ENCODE measurements at places on chromosomes 12 and 14. TPM values are rescaled to one million over a fixed set of nuclear protein-coding genes. Genes with fewer than 3 reads are reported as not detected.

- no peak for DNase-seq
Observed at GRCh38 chr14:104701383-104702076, 12.1 kb downstream of the INF2 start.

The PKP2 gene
- total RNA-seq = 6.2 TPM

DNA sequence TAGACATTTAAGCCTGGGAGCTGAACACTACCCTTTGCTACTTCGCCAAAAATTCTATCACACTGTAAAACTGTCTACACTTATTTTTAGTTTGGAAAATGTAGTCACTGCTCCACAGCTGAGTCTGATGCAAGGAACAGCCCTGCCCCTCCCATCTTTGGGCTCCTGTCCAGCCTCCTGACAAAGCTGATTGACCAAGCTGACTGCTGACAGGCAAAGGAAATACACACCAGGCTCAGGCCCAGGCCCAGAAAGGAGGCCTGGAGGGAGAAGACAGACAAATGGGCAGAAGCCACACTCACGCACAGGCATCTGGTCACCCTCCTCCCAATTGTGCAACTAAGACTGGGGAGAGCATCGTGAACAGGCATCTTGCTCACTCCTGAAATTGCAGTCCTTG lies 55.3 kb downstream of the ISCA2 start:
- no peak for DNase-seq

DNA sequence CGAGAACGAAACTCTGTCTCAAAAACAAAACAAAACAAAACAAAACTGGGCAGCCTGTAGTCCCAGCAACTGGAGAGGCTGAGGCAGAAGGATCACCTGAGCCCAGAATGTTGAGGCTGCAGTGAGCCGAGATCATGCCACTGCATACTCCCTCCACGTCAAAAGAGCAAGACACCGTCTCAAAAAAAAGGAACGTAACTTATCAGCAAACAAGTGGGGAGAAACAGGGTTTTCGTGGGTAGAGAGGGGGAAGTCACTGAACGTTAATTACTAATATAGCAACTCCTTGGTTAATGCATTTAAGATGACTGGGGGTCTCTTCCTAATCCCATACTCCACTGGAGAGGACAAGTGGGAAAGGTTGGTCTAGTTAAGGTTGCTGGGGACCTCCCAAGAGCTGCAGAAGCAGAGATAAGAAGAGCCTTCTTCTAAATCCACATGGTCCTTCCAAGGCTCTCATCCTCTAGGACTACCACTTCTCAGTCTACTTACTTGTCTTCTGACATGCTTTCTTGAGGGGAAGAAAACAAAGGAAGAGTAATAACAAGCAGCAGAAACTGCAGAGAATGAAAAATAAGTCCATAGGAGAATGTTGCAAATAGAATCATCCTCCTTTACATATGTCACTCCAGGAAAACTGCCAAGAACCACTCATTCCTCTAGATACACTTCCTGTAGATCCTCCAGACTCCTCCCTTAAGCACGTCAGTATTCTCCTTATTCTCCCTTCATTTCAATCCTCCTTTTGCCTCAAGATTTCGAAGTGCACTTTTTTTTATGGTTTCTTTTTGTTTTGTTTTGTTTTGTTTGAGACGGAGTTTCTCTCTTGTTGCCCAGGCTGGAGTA lies 5.8 kb downstream of the NUMB start:
- peak; percentile 66 for DNase-seq

GRCh38 chr12:15629108-15629507 lies 160.1 kb downstream of the EPS8 start:
- peak; percentile 97 for DNase-seq

The KERA gene
- not detected for total RNA-seq

The DPF3 gene
- total RNA-seq = 5.4 TPM

DNA sequence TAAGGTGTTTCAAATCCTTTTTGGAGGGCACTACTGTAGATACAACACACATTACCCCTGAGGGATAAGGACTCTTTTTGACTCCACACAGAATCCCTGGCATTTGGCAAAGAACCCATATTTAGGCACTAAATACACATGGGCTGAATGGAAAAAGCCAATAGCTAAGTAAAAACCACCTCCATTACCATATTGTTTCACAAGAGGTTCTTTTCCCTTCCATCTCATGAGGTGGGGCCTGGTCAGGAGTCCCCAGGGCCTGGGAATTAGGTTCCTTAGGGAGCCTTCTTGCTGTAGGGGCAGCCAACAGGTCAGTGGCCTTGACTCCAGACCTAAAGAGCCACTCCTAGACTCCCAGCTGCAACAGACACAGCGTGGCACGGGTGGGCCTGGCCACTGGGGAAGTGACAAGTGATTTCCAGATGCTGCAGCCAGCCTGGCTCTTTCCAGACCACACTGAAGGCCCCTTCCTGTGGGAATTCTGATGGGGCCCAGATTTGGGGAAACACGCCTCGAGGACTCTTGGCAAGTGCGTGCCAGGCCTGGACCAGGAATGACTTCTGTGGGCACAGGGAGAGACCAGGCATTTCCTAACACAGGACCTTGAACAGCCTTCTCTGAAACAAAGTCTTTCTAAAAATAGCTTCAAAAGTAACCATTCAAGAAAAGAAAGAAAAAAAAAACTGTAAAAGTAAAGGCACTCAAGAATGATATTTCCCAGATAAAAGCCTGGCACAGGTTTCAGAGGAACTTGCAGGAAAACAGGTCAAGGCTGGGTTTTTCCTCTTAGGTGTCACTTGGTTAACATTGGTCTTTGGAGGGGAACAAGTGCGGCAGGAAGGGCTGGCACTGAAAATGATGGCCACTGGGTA lies 18.1 kb downstream of the SSH1 start:
- peak; percentile 97 for DNase-seq

GRCh38 chr14:52793061-52793460 lies 1.7 kb upstream of the GNPNAT1 start:
- DNase-seq = no peak

The ABHD4 gene
- 21.7 TPM for total RNA-seq

- DNase-seq = no peak
Observed at GRCh38 chr12:116996093-116996492, 85.3 kb downstream of the FBXW8 start.

DNA sequence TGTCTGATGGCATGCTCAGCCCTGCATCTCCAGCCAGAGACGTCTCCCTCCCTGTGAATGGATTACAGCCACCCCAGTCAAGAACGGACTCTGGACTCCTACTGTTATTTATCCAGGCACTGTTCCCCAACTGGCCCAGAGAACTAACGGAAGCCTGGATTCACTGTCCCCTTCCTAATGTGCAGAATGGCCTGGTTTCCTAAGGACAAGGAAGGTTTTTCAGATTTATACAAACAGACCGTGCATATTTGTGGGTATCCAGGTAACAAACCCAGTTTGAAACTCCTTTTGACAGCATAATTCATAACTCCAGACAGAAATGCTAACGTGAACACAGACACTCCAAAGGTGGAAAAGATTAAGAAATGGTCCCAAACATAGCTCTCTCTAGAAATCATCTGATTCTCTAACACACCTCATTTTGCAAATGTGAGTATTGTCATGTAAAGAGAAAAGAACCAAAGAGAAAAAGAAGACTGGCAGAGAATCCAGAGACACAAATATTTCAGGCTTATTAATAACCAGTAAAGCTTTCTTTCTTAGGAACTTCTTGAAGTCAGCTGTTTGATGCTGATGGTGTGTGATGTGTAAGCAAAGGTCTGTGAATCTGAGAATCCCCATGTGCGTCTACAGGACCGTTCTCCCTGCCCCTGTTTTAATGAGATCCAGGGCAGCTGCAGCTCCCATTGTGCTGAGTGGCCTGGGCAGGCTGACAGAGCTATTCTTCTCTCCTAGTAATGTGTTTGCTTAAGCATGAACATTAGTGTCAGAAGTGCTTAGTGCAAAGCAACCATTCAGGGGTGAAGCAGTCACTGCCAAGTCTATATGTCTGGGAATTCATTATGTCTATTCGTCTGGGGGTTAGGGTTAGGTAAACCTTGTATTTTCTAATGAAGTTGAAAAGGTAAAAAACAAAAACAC lies 86.8 kb upstream of the HIF1A start:
- DNase-seq = peak; percentile 47

The KRT3 gene
- not detected for total RNA-seq

The IFNG gene
- total RNA-seq = not detected

The CRIP1 gene
- not detected for total RNA-seq

DNA sequence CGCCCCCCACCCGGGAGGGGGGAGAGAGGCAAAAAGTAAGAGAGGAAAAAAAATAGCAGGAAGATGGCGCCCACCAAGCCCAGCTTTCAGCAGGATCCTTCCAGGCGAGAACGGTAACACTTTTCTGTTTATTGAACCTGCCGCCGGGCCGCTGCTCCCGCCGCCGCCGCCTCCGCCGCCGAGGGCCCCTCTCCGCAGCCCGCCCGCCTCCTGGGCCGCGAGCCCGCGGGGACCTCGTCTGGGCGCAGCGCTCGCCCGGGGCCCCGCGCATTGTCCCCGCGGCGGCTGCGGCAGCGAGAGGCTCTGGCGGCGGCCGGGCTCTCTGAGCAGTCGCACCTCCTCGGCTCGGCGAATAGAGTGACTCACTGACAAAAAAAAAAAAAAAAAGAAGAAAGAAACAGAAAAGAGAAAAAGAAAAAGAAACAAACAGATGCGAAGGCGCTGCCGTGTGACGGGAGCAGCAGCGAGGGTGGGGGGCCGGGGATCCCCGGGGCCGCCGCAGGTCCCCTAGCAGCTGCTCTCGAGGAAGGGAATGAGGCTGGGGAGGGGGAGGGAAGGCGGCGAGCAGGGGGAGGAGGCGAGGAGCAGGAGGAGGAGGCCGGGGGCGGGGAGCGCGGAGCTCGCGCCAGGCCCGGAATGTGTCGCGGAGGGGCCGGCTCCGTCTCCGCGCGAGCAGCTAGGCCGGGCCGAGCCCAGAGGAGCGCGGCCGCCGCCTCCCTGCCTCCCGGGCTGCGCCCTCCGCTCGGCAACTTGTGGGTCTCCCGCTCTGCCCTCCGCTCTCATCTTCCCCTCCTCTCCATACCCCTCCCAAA lies 781 bp downstream of the NPAS3 start:
- peak; percentile 77 for DNase-seq

The LRRK2 gene
- total RNA-seq = not detected

GRCh38 chr12:105748806-105749600 lies 389.8 kb downstream of the NUAK1 start:
- DNase-seq = no peak

DNA sequence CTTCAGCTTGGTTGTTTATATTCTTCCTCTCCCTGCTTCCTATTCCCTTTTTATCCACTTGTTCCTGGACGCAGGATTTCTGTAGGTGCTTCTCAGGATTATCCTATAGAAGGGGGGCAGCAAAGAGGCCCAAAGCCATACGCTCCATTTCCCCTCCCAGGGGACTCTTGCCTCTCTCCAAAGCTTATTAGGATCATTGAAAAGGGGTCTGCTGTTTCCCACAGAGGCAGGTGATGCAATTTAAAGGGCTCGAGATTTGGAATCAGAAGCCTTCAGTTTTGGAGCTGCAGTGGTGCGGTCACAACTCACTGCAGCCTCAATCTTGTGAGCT lies 31.5 kb upstream of the SYNDIG1L start:
- no peak for DNase-seq

The PTPN21 gene
- total RNA-seq = 3.7 TPM

The CLMN gene
- total RNA-seq = 2.8 TPM

DNA sequence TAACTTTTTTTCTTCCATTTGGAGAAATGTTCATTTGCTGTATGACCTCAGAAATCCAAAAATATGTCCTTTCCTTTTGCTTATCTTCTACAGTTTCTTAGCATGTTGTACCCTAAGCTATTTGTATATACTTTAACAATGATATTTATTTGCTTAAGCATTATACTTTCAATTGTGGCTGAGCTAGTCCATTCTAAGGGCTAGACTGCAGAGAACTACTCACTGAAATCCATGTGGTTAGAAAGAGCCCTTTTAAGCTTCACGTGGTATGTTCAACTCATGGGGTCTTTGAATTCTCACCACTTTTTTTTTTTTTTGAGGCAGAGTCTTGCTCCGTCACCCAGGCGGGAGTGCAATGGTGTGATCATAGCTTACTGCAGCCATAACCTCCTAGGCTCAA lies 122.5 kb downstream of the HMGA2 start:
- DNase-seq = no peak

DNA sequence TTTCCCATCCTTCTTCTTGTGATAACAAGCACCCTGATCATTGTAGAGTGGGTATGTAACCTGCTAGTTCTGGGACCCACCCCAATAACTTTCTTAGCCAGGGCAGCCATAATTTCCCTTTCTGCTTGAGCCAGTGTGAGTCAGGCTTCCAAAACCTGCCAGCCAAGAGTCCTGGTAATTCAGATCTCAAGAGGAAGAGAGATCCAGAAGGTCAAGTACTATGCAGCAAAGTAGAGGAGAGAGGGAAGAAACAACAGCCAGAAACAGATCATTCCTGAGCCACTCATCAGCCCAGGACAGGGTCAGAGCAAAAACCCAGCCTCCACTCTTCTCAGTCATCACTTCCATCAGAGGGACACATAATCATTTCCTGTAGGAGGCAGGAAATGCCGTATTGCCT lies 182.0 kb downstream of the DICER1 start:
- no peak for DNase-seq

The KLRC2 gene
- total RNA-seq = not detected

- no peak for DNase-seq
Observed at GRCh38 chr12:64082116-64082515, 140.0 kb downstream of the KICS2 start.

DNA sequence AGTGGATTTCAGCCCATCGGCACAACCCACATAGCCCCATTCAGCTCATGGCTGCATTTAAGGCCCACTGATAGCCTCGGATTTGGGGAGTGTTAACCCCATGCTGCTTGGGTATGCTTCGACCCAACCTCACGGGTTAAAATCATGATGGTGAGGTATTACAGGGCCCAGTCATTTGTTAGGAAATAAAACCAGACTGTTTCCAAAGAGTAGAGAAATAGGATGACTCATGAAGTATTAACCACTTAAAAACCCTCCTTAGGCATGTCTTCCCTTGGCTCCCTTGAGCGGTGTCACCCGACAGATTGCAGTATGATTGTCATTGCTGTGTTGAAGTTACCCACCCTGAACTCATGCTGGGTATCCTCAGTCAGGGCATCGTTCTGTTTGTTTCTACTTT lies 289.1 kb downstream of the CACNA1C start:
- DNase-seq = peak; percentile 79

The KRT74 gene
- not detected for total RNA-seq

GRCh38 chr14:61561104-61561503 lies 134.2 kb upstream of the HIF1A start:
- DNase-seq = peak; percentile 95

- no peak for DNase-seq
Observed at GRCh38 chr14:45123271-45123670, 11.0 kb downstream of the FKBP3 start.

- DNase-seq = no peak
Observed at GRCh38 chr12:119225454-119225853, 46.7 kb downstream of the HSPB8 start.

- DNase-seq = peak; percentile 45
Observed at GRCh38 chr12:52295663-52296062, 4.3 kb upstream of the KRT81 start.

- DNase-seq = peak; percentile 98
Observed at GRCh38 chr12:12891080-12891880, at the start of gene GPRC5A. Gene GPRC5A (plus strand): TSS chr12:12891562. CDS start chr12:12908250, 16,688 bp downstream.

GRCh38 chr14:105039458-105040205 lies 18.7 kb upstream of the CDCA4 start:
- no peak for DNase-seq

The RNASE8 gene
- total RNA-seq = not detected

- no peak for DNase-seq
Observed at GRCh38 chr12:22044391-22044790, 1.6 kb upstream of the CMAS start.

Data from M059J (cell line).